ENCODE measurements at places on chromosomes 11 and 22.

DNA sequence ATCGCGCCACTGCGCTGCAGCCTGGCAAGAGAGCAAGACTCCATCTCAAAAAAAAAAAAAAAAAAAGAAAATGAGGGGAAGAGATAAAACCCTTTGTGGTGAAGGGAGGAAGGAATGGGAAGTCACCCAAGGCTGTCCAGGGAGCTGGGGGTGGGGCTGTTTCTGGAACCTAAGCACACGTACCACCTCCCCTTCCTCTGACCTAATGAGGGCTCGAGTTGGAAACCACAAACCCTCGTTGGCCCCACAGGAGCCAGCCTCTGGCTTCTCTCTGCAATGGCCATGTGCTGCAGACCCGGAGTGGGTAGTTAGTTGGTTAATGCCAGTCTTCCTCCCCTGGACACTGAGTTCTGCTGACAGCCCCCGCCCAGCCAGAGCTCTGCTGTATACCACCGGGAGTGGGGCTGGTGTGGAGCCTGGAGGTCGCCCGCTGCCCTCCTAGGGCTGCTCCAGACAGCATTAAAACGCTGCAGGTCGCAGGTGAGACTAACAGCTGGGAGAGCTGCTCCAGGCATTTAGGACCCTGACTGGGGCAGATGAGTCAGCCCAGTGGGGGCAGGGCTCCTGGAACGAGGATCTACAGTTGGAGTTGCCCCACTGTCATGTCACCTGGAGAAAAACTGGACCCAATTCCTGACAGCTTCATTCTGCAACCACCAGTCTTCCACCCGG lies at the start of gene LGALS12:
Gene LGALS12, plus strand, starts transcription at position 228 of the 672 bp plus-strand sequence. Its CDS starts 375 bp downstream, at position 603.
- DNase-seq: no peak

- no peak for DNase-seq
Observed at GRCh38 chr11:100459811-100460210, 227.3 kb upstream of the ARHGAP42 start.

DNA sequence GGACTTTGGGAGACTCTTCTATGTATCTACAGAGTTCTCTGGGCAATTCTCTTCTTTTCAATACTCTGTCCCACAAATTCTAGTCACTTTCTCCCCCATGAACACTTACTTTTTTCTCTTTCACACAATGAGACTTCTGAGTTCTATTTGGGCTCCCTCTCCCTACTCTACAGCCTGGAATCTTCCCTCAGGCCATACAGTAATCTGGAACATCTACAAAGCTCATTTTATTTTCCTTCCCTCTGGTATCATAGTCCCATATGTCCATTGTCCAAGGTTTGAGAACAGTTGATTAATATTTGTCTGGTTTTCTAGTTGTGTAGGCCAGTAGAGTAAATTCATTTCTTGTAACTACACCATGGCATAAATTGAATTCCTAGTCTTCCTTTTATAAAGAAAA lies 544.6 kb upstream of the RAG2 start:
- no peak for DNase-seq

DNA sequence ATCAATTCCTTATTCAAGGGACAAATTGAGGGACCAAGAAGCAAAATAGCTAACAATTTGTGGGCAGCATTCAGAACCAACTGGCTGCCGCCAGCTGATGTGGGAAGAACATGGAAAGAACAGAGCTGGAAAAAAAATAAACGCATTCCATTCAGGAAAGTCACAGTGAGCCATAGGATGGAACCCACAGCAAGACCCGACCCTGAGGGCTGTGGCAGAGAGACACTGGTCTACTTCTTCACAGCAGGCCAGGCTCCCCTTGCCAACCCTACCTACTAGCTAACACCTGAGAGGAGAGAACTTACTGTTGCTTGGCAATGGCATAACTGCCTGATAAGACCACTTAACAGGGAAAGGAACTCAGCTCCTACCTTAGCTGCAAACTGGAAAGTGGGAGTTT lies 123.5 kb upstream of the APOA1 start:
- DNase-seq: no peak

- DNase-seq: no peak
Observed at GRCh38 chr11:70531281-70532065, 133.1 kb downstream of the CTTN start.

DNA sequence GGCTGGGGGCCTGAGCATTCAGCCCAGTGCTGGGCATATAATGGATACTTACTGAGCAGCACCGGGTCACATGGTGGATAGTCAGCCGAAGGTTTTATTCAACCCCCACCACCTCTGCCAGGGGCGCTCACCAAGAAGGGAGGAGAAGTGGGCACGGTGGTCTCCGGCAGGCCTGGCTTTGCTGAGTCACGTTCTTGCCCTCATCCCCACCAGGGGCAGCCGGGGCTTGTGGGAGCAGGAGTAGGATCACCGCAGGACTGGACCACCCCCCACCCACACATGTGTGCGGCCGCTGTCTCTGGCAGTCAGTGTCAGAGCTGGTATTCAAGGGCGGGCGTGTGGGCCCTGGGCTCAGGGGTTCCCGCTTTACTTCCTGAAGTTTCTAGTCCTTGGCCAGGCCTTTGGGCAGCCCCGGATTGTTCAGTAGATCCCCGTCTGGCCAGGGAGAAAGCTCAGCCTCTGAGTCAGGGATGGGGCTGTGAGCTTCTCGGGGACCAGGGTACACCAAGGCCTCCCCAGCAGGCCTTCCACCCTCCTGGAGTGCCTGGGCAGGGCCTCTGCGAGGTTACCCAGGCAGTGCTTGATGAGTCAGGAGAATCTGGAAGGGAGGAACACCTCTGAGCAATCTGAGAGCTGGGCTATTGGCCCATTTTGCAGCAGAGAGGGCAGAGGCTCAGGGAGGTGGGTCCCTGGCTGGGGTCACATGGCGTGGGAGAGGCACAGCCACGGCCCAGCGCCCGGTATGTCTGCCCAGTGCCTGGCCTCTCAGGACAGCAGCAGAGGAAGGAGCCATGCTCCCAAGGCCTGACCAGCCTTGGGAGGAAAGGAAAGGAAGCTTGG lies 60.6 kb downstream of the RTL6 start:
- no peak for DNase-seq

GRCh38 chr22:39466228-39467006 lies 9.6 kb downstream of the MGAT3 start:
- no peak for DNase-seq
